ENCODE measurements at places on chromosomes 2 and 18. TPM values are rescaled to one million over a fixed set of nuclear protein-coding genes. Genes with fewer than 3 reads are reported as not detected.

- no peak for DNase-seq
Observed at GRCh38 chr2:108074946-108075345, 88.6 kb downstream of the SLC5A7 start.

GRCh38 chr18:76281565-76281964 lies 213.5 kb downstream of the ZNF516 start:
- DNase-seq: no peak

SESTD1 gene
- 40.5 TPM for total RNA-seq

CIB4 gene
- total RNA-seq: not detected

- no peak for DNase-seq
Observed at GRCh38 chr2:96164459-96165184, 19.4 kb upstream of the DUSP2 start.

DNA sequence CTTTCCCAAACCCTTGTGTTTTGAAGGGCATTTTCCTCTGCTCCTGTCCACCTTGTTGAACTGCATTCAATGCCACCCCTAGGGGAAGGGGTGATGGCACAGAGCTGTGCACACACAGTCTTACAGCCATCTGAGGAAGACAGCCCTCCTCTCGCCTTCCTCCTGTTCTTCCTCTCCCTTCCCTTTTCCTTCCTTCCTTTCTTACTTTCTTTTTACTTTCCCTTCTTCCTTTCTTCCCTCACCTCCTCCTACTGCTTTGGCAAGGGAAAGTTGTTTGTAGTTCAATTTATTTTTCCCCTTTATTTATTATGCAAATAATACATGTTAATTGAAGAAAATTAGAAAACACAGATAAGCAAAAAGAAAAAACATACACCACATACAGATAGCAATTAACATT lies 99.4 kb downstream of the CDH20 start:
- DNase-seq: no peak

DNA sequence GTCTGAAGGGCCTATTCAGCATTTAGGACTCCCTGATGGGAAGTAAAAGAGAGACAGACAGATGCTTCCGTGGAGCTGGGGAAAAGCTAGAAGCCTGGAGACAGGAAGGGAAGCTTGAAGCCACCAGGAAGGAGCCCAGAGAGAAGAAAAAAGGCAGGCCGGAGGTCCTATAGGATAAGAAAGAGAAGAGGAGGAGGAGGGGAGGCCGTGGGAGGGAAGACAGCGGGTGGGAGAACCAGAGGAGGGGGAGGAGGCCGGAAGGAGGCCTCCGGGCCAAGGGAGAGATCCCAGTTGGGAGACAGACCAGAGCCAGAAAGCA lies 107.1 kb upstream of the PKDCC start:
- no peak for DNase-seq

DNA sequence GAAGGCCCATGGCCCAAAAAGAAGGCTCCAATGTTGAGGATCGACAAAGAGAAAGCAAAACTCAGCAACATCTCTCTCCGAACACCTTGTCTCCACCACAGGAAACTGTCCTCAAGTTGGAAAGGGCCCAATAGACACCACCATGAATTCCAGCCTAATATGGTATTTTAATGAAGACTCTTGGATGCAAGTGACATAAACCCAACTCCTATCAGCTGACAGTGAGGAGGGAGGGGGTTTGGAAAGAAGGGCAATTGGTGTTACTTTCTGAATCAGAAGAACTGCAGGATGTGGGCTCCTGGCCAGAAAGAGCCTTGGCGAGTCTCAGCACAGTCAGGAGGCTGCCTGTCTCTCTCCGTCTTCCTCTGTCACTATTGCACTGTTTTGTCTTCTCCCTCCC lies 40.3 kb upstream of the SIGLEC15 start:
- DNase-seq: no peak

MYOM1 gene
- 611 TPM for total RNA-seq

DSC1 gene
- 3.0 TPM for total RNA-seq

CYTIP gene
- 1.7 TPM for total RNA-seq

Measured in Right ventricle myocardium inferior (tissue), 1 donor.